CD14-positive monocyte (primary cell): ENCODE measurements at places on chromosomes 6 and 20.

DNA sequence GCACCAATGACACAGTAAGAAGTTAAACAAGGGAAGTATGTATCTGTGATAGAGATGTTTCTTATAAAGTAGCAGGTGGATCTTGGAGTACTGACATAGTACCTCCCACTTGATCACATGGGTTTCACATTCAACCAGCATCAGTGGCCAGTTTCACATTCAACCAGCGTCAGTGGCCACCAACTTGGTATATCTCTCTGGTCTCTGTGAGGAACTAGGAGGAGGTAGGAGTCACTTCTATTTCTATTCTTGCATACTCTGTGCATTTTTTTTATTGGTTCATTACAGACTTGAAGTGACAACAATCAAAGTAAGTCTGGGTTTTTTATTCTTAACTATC lies 200.3 kb upstream of the SIM1 start:
- DNase-seq, result no peak

- DNase-seq, result no peak
Observed at GRCh38 chr6:75429061-75429703, 64.4 kb downstream of the FILIP1 start.

DNA sequence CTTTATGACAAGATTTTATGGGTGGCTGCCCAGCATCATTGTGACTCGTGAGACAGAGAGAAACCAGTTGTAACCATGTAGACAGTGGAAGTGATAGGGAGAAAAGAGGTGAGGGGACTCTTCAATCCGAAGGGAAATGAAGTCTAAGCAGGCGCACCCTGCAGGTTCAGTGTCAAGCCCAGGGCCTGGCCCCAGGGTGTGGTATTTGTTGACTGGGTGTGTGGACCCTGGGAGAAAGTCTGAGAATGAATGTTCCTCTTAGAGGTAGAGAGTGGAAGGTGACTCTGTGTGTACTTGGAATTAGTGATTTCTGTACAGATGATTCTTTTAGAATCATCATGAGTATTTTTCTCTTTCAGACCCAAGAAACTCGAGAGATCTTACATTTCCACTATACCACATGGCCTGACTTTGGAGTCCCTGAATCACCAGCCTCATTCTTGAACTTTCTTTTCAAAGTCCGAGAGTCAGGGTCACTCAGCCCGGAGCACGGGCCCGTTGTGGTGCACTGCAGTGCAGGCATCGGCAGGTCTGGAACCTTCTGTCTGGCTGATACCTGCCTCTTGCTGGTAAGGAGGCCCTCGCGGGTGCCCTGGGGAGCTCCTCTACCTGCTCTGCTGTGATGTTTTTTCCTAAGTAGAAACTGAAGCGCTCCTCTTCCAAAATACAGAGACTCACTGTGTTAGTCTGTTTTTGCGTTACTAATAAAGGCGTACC lies 68.0 kb downstream of the PTPN1 start:
- DNase-seq, result no peak

- DNase-seq, result no peak
Observed at GRCh38 chr20:1363522-1363921, 29.3 kb downstream of the FKBP1A start.

GRCh38 chr6:110354153-110354552 lies 4.0 kb downstream of the METTL24 start:
- no peak for DNase-seq

DNA sequence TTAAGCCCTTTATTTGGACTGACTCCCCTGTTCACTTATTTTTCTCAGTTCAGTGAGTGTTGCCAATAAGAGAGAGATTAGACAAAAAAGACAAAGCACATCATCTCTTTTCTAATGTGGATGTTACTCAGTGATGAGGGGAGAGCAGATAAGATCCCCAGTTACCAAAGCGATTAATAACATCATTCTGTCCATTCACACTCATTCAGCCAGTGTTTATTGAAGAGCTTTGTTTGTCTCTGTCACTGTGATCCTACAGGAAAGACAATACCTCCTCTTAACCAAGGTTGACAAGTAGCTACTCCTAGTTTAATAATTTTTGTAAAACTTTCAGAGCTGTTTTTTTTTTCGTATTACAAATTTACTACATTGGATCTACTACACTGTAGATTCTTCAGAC lies 163.0 kb downstream of the EYA4 start:
- DNase-seq, result no peak

DNA sequence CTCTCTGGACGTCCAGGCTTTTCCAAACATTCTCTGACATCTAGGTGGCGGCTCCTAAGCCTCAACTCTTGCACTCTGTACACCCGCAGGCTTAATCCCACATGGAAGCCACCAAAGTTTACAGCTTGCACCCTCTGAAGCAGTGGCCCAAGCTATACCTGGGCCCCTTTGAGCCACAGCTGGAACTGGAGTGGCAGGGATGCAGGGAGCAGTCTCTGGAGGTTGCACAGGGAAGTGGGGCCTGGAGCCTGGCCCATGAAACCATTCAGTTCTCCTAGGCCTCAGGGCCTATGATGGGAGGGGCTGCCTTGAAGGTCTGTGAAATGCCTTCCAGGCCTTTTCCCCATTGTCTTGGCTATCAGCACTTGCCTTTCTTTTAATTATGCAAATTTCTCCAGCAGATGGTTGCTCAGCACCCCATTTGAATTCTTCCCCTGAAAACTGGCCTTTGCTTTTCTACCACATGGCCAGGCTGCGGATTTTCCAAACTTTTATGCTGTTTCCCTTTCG lies 64.9 kb downstream of the IRF4 start:
- no peak for DNase-seq

DNA sequence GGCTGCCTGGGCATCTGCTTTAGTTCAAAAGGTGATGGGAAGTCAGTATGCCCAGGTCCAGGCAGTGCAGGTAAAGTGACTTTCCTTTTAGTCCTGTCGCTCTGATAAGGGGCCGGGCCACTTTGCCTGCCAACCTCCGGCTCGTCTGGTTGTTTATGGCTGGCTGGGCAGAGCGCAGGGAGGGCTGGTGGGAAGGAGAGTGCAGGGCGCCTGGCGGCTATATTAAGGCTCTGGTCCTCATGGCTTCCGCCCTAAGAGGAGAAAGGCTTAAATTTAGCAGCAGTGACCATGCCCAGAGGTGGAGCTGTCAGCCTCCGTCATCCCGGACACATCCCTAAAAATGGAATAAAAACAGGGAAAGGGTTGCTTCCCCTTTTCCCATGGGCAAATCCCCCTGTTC lies 14.6 kb downstream of the GATA5 start:
- no peak for DNase-seq

GRCh38 chr20:19813846-19814640 lies 56.0 kb downstream of the RIN2 start:
- DNase-seq, result no peak

- DNase-seq, result no peak
Observed at GRCh38 chr6:359261-360035, 32.1 kb upstream of the IRF4 start.
